ENCODE measurements at places on chromosomes 7 and 10.

- peak; percentile 63 for DNase-seq
These were observed 41.4 kb downstream of the COL1A2 start for GRCh38 chr7:94436018-94436604.

GRCh38 chr10:83820033-83820432, 319.3 kb upstream of the GHITM start:
- DNase-seq, result no peak

- no peak for DNase-seq
These were observed 31.4 kb downstream of the OAT start for GRCh38 chr10:124387078-124387874.

DNA sequence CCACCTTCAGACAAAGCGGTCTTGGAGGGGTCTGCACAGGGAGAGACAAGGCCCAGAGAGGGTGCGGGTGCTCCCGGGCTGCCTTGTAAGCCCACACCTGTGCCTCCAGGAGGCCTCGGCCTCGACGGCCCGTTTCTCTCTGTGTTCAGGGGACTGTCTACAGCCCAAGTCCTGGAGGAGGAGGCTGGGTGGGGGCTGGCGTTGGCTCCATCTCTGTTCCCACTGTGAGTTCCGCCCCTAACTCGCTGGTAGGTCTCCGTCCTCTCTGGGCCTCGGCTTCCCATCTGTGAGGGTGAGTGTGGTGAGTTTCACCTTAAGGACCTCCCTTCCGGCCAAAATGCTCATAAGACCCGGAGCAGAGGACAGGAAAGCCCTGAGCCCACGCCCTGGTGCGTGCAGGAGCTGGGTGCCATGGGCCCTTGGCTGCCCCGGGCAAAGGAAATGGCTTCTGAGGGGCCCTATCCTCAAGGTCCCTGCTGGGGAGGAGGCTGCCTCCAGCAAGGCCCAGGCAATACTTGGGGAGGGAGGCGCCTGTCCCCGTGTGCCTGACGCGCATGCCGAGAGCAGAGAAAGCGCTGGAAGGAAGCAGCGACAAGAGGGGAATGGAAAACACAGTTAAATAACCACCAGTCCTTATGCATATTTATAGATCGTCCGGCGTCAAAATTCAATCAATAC, 276.8 kb downstream of the ELFN1 start:
- DNase-seq, result no peak

GRCh38 chr7:29146057-29146706, at the start of gene CPVL:
TSS of gene CPVL (minus strand) at chr7:29146537. CDS start at chr7:29121061, 25,476 bp downstream.
- peak; percentile 8 for DNase-seq

GRCh38 chr7:127976056-127976737, 55.0 kb downstream of the LRRC4 start:
- DNase-seq, result no peak

DNA sequence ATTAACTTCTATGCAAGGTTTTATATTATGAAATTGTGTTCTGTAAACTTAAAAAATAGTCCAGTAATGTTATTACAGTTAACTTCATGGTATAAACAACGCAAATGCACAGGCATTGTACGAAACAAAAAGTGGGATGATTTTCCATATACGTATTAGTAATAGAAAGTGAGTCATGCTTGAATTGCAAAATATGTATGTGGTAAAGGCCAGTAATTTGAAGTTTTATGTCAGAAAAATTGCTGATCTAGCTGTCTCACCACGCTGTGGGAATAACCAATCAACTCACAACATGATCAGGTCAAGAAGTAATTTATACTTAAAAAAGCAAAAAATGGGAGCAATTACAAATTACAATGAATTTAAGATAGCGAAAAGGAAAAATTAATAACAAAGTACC, 37.0 kb upstream of the GLI3 start:
- no peak for DNase-seq

GRCh38 chr10:70277396-70278030, 6.3 kb downstream of the NPFFR1 start:
- no peak for DNase-seq

GRCh38 chr10:14527134-14527844, 196.6 kb upstream of the FRMD4A start:
- DNase-seq, result no peak

- no peak for DNase-seq
These were observed 68.0 kb downstream of the DIP2C start for GRCh38 chr10:621513-621912.

- DNase-seq, result no peak
These were observed 128.6 kb upstream of the AOAH start for GRCh38 chr7:36852931-36853330.

- DNase-seq, result no peak
These were observed 36.6 kb upstream of the PLPP4 start for GRCh38 chr10:120420421-120420820.

DNA sequence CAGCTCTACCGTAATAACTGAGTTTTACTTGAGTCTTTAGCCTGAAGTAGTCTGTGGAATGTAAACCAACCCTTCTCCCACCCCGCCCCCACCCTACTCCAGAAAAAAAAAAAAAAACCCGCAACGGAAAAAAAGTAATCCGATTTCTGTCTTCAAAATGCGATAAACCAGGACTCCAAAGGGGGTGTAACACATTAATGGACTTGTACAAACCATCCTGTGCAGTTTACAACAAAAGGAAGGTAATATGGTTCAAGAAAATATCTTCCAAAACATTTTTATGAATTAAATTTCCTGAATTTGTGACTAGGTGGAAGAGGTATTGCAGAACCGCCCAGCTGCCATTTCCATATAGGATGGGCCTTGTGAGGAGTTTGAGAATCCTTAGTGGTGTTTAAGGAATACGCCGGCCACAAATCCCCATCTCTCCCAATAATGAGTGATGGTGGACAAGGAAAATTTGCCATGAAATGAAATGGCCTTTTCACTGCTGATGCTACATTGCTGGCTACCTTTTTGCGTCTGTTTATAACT, 10.6 kb downstream of the SKIDA1 start:
- no peak for DNase-seq

GRCh38 chr7:52955522-52955921, 79.9 kb upstream of the POM121L12 start:
- DNase-seq, result no peak

- DNase-seq, result peak; percentile 56
These were observed 12.1 kb downstream of the TFR2 start for GRCh38 chr7:100629117-100629716.

DNA sequence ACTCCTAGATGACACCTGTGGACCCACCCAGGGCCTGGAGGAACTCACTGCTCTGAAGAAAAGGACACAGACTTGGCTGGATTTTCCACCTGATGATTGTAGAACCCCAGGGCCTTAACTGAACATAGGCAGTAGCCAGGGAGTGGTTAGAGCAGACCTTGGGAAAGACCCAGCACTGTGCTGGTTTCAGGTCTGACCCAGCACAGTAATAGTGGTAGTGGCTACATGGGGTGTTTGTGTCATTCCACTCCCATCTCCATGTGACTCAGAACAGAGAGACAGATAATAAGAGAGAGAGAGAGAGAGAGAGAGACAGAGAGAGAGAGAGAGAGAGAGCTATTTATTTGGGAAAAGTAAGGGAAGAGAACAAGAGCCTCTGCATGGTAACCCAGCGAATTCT, 239.1 kb upstream of the MEOX2 start:
- DNase-seq, result no peak
